GM12878 (cell line): ENCODE measurements at places on chromosomes 12 and 14. TPM values are rescaled to one million over a fixed set of nuclear protein-coding genes. Genes with fewer than 3 reads are reported as not detected.

The NRIP2 gene
- not detected in 2 replicates for total RNA-seq

The SYNDIG1L gene
- total RNA-seq, result not detected in 2 replicates

The RASSF9 gene
- total RNA-seq, result not detected in 2 replicates

The OR2AP1 gene
- not detected in 2 replicates for total RNA-seq

The MYF6 gene
- not detected in 2 replicates for total RNA-seq

The LRTM2 gene
- total RNA-seq, result not detected in 2 replicates

The MUCL1 gene
- not detected in 2 replicates for total RNA-seq

The DCN gene
- total RNA-seq, result 1.5 and 2.1 TPM in 2 replicates

The BDKRB1 gene
- 0.21 TPM in 1 of 2 replicates, not detected in the other for total RNA-seq

The GPX2 gene
- total RNA-seq, result 0.85 TPM in 1 of 2 replicates, not detected in the other

The TAS2R30 gene
- total RNA-seq, result 2.0 and 2.3 TPM in 2 replicates

DNA sequence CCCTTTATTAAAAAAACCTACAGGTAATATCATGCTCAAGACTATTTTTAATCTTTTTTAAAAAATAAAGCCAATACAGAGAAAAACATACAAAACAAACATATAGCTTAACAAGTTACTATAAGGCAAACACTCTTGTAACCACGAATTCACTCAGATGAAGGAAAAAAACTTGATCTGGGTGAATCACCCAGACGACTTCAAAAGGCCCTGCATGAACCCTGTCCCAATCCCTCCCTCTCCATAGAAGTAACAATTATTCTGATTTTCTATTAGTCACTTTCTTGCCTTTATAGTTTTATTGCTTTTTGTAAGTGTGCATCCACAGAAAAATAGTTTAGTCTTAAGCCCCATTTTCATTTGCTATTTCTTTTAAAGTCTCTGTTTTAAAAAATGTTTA is 72.6 kb downstream of the LRP6 start:
- DNase-seq, result no peak

DNA sequence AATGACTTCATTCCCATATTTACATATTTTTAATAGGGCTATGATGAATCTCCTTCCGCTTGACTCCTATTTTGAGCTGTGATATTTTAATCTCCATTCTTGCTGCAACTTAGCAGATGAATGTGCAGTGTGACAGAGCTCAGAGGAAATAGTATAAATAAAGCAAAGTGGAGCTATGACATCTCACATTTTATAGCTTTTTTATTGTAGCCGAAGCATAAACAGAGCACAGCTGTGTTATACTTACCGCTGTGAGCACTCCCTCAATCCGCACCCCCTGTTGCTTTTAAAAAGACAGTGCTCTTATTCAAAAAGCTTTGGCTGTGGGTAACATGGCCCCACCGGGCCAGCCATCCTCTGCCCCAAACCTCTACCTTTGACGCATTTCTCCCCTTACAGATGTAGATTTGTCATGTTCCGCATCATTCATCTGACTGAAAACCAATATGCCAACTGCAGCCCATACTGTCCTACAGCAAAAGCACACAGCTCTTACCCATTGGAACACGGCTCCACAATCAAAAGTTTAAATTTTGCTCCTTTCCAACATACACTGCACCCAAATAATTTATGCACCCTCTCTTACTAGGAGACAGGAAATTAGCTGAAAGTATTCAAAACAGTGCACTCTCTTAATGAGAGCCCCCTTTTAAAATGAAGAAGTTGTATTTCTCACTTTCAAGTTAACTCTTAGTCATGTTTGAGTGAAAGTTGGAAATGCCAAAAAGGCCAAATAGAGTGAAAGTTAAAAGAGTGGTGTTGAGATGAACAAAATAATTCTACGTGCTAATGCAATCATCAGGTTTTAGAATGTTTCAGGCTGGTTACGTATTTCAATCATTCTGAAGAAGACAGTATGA is 429.3 kb upstream of the SOX5 start:
- DNase-seq, result no peak

DNA sequence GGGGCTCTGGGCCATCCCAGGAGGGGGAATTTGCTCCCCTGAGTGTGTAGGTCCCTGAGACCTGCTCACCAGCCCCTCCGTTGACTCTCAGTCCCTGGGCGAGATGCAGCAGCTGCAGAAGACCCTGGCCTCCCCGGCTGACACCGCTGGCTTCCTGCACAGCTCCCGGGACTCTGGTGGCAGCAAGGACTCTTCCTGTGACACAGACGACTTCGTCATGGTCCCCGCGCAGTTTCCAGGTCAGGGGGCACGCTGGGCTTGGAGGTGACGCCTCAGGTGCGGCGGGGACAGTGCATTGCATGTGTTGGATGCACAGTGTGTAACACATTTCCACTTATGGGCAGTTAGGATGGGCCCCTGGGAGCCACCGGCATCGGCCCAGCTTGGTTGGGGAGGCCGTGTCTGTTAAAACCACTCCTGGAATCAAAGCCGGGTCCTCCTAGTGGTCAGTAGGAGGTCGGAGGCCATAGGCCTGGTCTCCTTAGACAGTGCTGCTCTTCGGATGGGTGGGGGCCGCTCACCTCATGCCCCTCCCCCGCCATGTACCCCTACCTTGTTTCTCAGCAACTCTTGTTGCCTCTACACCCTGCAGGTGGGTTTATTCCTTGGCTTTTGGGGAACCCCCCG is 17.1 kb upstream of the PUS1 start:
- no peak for DNase-seq

DNA sequence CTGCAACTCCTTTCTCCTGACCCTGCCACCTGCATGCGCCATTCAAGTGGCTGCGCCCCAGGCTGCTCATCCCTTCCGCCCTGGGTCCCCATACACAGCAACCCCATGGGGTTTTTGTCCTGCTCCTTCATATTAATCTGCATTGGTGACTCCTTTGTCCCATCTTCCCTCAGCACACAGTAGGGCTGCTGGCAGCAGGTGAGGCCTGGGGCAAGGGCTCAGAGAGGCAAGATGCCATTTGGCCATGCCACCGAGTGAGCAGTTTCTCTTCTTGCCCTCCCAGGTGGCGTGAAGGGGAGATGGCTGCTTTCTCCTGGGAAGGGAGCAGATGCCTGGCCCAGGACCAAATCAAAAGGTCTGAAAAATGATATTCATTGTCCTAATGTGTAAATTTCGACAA is 9.1 kb downstream of the RTL1 start:
- no peak for DNase-seq

DNA sequence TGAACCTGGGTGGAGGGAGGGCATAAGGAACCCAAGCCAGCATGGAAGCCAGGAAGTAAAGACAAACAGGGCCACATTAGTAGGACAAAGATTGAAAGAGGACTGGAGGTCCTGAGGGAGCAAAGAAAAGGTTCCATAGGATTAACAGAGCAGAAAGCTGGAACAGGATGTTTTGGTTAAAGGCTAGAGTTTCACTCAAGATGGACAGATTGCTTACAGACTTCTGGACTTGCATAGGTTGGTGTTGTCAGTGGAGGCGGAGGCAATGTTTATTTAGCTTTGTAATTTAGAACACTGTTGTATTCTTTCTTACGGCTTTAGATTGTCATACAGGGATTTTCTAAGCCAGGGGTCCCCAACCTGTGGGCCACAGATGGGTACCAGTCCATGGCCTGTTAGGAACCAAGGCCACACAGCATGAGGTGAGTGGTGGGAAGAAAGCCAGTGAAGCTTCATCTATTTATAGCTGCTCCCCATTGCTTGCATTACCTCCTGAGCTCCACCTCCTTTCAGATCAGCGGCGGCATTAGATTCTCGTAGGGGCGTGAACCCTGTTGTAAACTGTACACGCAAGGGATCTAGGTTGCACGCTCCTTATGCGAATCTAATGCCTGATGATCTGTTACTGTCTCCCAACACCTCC is 31.3 kb downstream of the ZNF664 start:
- no peak for DNase-seq

DNA sequence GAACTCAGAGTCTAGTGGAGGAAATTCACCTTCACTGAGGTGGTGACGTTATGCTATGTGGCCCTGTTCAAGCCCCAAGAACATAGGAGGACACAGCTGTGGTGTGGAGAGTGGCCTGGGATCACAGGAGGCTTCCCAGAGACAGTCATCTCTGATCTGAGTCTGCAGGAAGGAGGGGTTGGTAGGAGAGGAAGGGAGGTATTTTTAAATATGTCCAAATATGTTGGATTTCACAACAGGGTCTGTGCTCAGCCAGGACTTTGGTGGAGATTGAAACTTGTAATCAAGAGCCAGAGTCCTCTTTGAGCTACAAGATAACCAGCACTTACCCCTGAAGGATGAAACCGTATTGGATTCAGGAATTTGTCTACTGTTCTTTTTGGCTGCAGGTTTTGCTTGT is 26.4 kb upstream of the MED13L start:
- DNase-seq, result no peak

DNA sequence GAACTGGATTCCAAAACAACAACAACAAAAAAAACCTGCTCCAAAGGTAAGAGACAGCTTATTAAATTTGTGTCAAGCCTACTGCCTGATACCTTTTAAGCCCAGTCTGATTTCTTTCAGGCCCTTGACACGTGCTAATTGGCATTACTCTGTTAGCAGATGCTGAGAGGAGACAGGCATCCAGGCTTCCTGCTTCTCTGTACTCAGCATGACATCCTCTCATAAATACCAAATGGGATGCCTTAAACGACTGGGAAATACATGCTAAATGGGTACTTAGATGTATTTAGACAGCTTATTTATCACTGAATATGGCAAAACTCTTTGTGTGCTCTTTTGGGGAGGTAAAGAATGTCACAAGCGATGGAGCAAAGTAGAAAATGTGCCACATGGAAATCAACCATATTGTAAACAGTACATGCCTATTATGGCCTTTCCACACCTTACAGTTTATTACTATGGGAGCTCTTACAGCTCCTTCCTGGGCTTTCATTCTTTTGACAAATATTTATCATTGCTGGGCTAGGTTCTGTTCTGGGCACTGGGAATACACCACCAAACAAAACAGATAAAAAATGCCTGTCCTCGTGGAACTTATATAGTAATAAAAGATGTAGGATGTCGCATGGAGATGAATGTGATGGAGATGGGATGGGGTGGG is 11.5 kb upstream of the PCED1B start:
- DNase-seq, result no peak

- no peak for DNase-seq
Measured at GRCh38 chr14:95341564-95341963, 21.9 kb upstream of the CLMN start.

DNA sequence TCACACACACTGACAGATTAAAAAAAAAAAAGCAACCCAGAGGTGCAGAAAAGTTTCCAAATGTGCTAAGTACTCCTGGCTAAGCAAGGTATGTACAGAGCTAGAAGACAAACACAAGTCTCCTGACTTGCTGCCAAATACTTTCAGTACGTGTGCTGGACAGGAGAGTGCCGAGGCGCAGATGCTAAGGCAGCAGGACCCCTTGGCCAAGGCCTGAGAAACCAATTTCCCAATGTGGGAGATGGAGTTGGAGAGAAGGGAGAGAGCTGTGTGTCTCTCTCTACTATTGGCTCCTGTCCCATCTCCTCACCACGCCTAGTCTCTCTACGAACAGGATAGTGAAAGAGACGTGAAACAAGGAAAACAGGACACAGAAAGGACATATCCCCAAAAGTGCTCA is 5.3 kb downstream of the SPRYD3 start:
- no peak for DNase-seq

DNA sequence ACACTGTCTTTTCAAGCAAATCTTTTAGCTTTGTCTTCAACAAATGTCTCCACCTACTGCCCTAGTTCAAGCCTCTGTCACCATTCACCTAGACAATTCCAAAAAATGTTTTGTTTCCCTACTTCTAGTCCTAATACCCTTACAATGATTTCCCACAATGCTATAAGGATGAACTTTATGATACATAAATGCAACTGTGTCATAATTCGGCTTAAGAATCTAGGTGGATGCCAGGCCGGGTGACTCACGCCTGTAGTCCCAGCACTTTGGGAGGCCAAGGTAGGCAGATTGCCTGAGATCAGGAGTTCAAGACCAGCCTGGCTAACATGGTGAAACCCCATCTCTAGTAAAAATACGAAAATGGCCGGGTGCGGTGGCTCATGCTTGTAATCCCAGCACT is 20.7 kb upstream of the CREBL2 start:
- no peak for DNase-seq

- DNase-seq, result no peak
Measured at GRCh38 chr14:59276235-59276634, 87.8 kb downstream of the DAAM1 start.

- no peak for DNase-seq
Measured at GRCh38 chr12:5293773-5294172, 138.1 kb upstream of the NTF3 start.

GRCh38 chr14:54700717-54701116 is 133.8 kb downstream of the SAMD4A start:
- no peak for DNase-seq

GRCh38 chr12:96233168-96233567 is 39.0 kb downstream of the ELK3 start:
- no peak for DNase-seq

DNA sequence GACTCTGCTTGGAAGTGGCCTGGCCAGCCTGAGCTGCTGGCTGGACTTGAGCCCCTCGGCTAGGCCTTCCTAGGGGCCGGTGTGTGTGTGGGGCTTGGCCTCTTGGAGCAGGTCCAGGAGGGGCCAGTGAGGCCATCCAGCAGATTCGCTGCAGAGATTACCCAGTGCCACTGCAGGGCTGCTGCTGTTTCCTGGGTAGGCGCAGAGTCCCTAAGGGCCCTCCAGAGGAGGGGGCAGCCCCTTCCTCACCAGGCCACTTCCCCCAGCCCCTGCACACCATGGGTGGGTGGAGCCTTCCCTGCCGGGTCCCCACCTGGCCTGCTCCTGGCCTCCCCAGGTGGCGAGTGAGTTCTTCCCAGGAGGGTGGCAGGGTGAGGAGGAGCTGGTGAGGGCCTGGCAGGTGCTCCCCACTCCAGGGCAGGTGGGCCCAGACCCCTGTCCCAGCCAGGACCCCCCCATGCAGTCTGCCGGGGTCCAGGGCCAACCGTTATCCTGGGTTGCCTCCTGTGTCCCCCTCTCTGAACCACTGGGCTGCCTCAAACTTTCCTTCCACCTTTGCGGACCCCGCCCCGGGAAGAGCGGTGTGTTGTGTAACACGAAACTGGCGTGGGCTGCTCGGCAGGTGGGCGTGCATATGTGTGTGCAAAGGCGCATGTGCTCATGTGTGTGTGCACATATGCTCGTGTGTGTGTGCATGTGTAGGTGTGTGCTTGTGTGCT is 25.1 kb downstream of the ASPG start:
- no peak for DNase-seq

DNA sequence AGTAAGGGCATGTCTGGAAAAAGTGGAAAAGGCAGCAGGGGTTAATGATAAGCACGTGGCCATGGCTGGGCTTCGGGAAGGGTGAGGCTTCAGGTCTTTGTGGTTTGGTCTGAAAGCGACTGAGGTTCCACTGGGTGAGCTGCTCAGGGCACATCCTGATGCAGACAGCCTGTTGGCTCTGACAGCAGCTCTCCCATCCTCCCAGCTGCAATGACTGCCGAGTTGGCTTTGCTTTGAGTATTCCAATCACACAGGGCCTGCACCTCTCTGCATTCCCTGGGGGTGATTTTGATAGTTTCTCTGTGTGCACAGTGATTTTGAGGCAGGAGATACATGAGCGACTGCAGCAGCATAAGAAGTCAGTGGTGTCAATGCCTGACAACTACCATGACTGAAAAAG is 390.7 kb downstream of the APAF1 start:
- no peak for DNase-seq
